ENCODE measurements at places on chromosomes 1 and 21.

GRCh38 chr1:886760-887159 lies 37.0 kb upstream of the SAMD11 start:
- no peak for DNase-seq

GRCh38 chr1:173714759-173715537 lies at the start of gene KLHL20:
KLHL20 (plus strand) TSS chr1:173714981; CDS start chr1:173716044, 1,063 bp downstream.
- DNase-seq, result peak; percentile 85

GRCh38 chr21:28333578-28334075 lies 659.0 kb downstream of the LTN1 start:
- DNase-seq, result peak; percentile 14

DNA sequence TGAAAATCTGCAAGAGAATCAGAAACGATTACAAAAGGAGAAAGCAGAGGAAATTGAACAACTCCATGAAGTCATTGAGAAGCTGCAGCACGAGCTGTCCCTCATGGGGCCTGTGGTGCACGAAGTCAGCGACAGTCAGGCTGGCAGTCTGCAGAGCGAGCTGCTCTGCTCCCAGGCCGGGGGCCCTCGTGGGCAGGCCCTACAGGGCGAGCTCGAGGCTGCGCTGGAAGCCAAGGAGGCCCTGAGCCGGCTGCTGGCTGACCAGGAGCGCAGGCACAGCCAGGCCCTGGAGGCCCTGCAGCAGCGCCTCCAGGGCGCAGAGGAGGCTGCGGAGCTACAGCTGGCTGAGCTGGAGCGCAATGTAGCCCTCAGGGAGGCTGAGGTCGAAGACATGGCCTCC lies 47.5 kb upstream of the DIP2A start:
- no peak for DNase-seq

- no peak for DNase-seq
Observed at GRCh38 chr1:229027622-229028182, 243.2 kb upstream of the RAB4A start.

DNA sequence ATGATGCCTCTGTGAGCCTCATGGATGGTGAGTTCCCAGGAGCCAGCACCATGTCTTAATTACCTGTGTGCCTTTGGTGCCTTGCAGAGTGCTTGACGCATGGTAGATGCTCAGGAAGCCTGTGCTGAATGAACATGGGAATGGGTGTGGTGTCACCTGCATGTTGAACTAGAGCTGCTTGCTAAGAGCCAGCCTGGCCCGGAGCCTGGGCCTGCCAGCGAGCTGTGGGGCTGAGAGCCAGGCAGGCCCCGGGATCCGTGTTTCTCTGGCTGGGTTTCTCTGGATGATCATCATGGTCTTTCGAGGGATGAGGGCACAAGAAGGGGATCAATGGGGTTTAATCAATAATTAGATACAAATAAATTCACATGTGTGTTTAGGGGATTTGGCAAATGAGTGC lies 6.7 kb upstream of the TEX35 start:
- no peak for DNase-seq

DNA sequence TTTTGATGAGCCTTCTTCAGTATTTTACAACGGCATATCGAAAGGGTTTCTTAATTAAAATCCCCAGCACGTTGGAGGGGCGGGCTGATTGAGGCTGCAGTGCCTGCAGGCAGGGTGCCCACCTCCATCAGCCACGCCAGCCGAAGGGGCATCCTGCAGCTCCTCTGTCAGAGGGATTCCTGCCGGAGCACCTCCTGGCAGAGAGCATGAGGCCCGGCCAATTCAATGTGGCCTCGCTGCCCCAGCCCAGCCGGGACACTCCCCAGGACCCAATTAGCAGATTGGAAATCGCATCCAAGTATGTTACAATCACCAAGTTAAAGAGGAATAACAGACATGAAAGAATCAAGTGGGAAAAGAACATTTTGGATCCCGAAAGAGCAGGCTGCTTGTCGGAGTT lies 216.6 kb downstream of the ST6GALNAC3 start:
- DNase-seq, result no peak

GRCh38 chr1:101276818-101277217 lies 40.0 kb downstream of the S1PR1 start:
- no peak for DNase-seq

- DNase-seq, result peak; percentile 84
Observed at GRCh38 chr1:63674238-63674864, 81.1 kb downstream of the PGM1 start.

- DNase-seq, result no peak
Observed at GRCh38 chr1:164660412-164660772, 101.4 kb downstream of the PBX1 start.

All from AG08396 (cell line).